ENCODE measurements at places on chromosomes 2 and 18. TPM values are rescaled to one million over a fixed set of nuclear protein-coding genes. Genes with fewer than 3 reads are reported as not detected.

PLB1 gene
- total RNA-seq = 1.9 TPM

PIAS2 gene
- total RNA-seq = 9.2 TPM

EFEMP1 gene
- total RNA-seq = 37.8 TPM

SNORC gene
- total RNA-seq = 0.18 TPM

TMEFF2 gene
- not detected for total RNA-seq

FOXD4L1 gene
- total RNA-seq = not detected

EVX2 gene
- not detected for total RNA-seq

FN1 gene
- 3,112 TPM for total RNA-seq

CGREF1 gene
- total RNA-seq = 1.8 TPM

CCDC178 gene
- total RNA-seq = 2.0 TPM

TTC39C gene
- 20.9 TPM for total RNA-seq

TMEM37 gene
- total RNA-seq = 4.1 TPM

SIX2 gene
- not detected for total RNA-seq

NEUROD1 gene
- total RNA-seq = not detected

DHX57 gene
- 11.0 TPM for total RNA-seq

TWIST2 gene
- total RNA-seq = 78.7 TPM

PDE1A gene
- 11.2 TPM for total RNA-seq

UBE2F gene
- 155 TPM for total RNA-seq

RBKS gene
- total RNA-seq = 7.3 TPM

SULT1C2 gene
- total RNA-seq = not detected

RGPD5 gene
- total RNA-seq = 2.6 TPM

DTNB gene
- total RNA-seq = 3.2 TPM

PARD3B gene
- 6.0 TPM for total RNA-seq

DSG4 gene
- not detected for total RNA-seq

TOGARAM2 gene
- 0.53 TPM for total RNA-seq

CKAP2L gene
- total RNA-seq = 4.0 TPM

CBLN2 gene
- not detected for total RNA-seq

HES6 gene
- 2.7 TPM for total RNA-seq

CXCR1 gene
- not detected for total RNA-seq

GPR35 gene
- not detected for total RNA-seq
